ENCODE measurements at places on chromosomes 1 and 21.

DNA sequence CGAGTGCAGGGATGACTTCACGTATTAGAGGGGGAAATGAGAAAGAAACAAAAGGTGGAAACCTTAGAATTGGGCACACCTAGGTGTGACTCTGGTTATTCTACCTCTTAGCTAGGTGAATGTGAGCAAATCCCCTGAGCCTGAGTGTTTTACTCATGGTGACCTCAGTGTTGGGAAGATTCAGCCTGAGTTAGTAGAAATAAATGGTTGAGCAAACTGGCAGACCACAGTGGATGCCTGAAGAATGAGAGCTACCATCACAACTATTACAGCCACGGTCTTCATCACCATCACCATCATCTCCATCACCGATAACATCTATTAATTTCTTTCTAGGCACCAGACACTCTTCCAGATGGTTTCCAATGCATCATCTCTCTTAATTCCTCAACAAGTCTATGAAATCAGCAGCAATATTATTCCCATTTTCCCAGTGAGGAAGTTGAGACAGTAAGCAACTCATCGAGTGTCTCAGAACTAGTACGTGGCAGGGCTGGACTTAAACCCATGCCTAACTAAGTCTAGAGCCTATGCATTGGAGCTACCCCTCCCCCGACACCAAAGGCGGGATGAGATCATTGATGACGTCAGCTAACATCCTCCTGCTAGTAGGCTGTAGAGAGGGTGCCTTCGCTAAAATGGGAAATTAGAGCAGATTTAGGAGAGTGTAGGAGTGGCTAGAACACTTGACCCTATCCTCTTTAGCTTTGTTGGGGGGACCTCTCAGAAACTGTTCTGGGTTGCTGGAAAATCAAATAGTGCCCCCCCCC, 7.9 kb upstream of the KAZN start:
- DNase-seq, result no peak

DNA sequence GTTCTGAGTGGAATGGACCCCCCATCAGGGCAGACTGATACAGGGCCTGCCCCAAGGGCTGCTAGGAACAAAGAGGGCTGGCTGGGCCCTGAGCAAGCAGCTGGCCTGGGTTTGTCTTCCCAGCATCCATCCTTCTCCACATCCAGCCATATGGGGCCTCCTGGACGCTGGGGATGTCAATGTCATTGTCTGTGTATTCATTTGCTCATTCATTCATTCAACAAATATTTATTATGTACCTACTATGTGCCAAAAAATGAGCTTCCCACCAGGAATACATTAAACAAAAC, 15.6 kb upstream of the ECE1 start:
- no peak for DNase-seq

DNA sequence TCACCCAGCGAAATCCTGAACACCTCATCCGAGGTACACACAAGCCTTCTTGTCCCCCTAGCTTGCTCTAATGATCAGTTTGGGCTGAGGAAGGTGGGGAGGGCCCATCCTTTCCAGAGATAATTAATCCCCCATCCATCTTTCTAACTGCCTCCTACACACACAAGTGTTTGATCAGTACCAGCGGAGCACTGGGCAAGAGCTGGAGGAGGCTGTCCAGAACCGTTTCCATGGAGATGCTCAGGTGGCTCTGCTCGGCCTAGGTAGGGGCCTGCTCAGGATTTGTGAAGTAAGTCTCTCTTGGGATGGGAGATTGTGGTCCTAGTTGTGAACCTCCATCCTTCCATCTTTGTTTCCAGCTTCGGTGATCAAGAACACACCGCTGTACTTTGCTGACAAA, 5.8 kb downstream of the ANXA9 start:
- DNase-seq, result no peak

GRCh38 chr1:92679980-92680379, 104.9 kb downstream of the EVI5 start:
- DNase-seq, result no peak

DNA sequence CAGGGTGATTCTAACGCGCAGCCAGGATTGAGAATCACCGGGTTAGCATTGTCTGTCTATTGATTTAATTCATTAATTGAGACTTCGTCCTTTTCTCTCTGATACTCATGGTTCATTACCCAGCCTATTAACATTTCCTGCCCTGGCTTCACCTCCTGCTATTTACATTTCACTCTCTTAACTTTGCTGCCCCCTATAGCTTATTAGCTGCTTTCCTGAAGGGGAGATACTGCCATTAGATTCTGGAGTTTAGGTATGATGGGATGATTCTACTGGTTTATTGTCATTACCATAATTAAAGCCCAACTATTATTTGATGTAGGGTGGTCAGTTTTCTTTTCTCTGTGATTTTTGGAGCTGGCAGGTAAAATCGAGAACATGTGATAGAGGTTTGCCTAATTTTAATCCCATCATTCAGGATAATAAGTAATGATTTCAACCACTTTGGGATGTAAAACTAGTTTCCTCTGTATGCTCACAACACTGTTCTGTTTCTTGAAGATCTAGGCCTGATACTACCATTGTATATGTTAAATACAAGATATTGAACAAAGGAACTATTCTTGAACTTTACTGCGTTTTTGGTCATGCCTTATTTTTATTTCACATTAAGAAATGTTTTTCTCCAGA, 6.4 kb downstream of the PPP2R5A start:
- DNase-seq, result no peak

DNA sequence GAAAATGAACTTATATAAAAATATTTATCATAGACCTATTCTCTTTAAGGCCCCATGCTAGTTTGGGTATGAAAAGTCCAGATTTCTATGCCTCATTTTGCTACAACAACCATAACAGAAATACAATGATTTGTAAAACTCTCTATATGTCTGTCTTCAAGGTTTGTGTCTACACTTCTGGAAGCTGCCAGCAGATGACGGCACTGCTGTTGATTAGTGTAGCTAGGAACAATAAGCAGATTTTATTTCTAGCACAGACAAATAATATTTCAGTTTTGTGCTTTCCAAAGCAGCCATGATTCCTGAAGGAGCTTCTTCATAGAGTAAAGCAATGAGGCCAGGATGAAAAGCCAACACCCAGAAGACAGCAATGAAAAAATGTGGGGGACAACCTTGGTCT, 779.6 kb upstream of the ADGRL2 start:
- no peak for DNase-seq

- DNase-seq, result no peak
Measured at GRCh38 chr1:51439895-51440294, 79.2 kb downstream of the EPS15 start.

DNA sequence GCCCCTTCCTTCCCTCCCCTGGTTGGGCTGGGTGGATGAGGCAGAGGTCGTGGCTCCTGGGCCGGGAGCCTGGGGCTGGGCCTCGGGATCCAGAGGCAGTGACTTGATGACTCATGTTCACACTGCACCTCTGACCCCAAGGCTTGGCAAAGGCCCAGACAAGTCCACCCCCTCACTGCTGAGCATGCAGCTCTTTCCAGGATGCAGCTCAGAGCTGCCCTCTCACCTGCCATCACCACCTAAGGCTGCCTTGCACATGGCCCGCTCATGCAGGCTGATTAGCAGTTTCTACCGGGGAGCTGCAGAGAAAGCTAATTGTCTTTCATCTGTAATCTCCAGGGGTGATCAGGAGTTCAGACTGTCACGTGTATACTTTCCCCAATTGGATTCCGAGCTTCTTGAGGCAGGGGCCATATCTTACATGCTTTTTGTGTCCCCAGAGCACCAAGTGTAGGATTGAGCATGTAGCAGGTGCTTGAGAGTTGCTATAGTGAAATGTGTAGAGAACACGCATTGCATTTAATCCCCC, 62.1 kb downstream of the LRRN2 start:
- no peak for DNase-seq

GRCh38 chr1:209624558-209625549, 27.4 kb downstream of the LAMB3 start:
- no peak for DNase-seq

GRCh38 chr1:93581917-93582850, 99.5 kb downstream of the BCAR3 start:
- no peak for DNase-seq

DNA sequence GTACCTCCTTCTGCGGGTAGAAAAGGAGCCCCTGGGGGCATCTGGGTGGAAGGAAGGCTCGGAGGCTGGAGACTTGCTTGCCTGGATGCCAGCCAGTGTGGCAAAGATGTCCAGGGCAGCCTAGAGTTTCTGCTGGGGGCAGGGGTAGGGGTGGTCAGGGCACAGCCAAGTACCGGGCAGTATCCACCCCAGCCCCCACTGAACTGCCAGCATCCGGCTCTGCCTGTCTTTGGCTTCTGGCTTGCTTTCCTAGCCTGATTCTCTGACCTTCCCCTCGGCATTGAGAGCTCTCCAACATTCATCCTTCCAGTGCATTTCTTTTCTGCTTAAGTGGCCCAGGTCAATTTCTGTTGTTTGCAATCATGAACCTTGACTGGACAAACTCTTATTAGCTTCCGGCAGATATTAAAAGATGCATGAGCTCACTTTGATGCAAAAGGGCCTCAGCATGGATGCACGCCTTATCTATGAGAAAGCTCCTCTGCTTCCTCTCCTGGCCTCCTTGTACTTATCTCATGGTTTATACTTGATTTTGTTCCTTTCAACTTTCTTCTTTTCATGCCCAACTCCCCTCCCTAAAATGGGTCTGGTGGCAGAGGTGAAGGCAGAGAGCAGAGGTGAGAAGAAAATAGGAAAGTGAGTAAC, 116.9 kb downstream of the HLCS start:
- DNase-seq, result no peak

DNA sequence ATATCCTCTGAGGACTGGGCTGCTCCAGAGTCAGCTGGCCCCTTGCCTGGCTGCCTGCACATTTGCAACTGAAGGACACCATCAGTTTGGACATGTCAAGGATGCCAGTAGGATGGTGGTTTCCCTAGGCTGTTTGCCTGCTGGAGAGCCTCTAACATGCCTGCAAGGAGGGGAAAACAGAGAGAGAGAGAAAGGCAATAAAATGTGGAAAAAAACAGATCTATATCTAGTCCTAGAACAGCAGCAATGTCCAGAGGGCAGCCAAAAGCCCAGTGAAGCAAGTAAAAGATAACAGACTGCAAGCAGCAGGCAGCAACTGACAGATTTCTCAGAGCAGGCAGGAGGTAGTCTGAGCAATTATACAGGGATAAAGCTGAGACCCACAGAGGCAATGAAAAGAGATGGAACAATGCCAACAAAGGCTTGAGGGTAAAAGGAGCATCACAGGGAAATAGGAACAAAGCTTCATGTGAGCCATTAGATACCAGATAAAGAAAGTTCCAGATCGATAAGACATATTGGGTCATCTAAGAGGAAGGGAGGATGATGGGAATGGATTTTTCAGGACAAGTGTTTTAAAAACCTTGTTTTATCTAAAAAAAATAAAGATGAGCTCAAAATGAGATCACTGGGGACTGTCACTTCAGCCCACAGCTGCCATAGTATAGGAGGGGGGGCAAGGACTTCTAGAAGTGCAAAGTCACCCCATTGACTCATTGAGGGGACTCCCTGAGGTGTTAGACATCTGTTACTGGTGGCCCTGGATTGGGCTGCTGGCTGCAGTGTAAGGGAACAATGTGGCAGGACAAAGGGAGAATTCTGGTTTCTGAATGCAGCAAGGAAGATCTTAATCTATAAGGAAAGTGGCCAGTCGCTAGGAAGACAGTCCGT, 38.6 kb upstream of the GADD45A start:
- no peak for DNase-seq

- no peak for DNase-seq
Measured at GRCh38 chr1:27646676-27647075, 11.7 kb upstream of the FGR start.

DNA sequence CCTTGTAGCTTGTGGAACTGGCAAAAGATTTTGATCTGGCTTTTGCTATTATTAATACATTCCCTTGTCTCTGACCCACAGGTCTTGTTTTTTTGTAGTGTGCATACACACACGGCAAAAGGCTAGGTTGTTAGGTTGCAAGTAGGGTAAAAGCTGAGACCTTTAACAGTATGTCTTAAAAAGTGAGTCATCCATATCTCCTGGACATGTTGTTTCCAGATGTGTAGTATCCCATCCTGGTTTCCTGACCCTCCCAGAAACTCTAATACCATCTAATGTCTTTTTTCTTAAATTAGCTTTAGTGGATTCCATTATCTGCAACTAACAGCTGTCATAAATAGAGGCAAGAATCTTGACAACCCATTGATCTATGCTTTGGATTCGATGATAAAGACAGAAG, 14.7 kb downstream of the OVGP1 start:
- no peak for DNase-seq

All from RWPE2 (cell line).